ENCODE measurements at places on chromosomes 7 and 10.

DNA sequence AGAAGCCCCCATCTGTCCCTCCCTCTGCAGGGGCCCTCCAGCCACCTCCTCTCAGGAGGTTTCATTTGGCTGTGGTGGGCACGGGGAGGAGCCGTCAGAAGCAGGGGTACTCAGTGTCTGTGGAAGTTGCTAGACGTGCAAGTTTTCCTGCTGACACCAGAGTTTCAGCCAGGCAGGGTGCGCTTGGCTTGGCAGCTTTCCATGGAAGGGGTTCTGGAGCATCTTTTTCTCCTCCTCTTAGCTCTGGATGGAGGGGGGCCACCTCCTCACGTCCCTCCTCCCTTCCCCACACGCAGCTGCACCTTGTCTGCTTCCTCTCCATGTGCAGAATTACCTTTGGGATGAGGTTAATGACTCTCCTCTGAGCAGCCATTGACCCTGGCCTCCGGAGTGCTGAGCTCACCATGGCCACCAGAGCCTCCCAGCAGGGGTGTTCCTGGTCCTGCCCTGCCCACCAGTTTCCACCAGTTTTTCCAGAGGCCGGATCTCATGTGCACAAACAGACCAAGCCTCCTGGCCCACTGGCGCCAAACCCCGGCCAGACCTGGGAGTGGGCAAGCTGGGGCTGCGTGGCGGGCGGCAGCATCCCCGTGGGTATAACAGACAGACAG lies 579.8 kb upstream of the FOXK1 start:
- no peak for DNase-seq

DNA sequence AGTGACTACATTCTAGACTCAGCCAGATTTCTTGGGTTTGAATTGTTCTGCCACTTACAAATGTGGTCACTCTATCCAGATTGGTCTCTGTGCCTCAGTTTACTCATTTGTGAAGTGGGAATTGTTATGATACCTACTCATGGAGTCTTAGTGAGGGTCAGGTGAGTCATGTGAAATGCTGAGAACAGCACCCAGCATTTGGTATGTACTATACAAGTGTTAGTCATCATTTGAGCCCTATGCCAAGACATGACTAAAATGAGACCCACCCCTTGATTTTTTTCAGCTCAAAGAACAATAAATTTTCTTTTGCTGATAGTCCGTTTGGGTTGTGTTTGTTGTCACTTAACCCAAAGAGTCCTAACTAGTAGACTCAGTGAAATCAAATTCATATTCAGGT lies 92.8 kb downstream of the CHN2 start:
- no peak for DNase-seq

DNA sequence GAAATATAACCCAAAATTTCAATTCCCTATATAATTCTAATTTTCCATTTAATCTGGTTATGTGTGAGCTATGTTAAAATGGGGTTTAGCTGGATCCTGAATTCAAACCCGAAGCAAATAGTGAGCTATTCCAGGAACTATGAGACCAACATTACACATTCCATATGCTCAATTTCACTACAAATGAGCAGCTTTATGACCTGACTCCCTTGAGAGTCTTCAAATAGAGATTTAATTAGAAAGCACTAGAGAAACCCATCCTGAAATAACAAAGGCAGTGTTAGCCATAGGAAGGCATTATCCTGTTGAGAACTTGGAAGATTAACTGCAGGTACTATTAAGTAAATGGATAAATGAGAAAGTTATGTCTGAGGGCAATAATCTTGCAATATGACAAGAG lies 890.0 kb downstream of the GRM8 start:
- DNase-seq = no peak

DNA sequence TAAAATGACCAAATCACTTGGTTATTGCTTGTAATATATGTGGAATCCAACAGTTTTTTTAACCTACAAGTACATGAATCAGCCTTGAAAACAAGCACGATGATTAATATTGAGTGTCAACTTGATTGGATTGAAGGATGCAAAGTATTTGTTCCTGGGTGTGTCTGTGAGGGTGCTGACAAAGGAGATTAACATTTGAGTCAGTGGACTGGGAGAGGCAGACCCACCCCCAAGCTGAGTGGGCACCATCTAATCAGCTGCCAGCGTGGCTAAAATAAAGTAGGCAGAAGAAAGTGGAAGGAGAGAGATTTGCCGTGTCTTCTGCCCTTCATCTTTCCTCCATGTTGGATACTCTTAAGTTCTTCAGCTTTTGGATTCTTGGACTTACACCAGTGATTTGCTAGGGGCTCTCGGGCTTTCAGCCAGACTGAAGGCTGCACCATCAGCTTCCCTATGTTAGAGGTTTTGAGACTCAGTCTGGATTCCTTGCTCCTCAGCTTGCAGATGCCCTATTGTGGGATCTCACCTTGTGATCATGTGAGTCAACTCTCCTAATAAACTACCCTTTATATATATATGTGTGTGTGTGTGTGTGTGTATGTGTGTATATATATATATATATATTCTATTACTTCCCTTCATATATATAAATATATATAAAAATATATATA lies 118.4 kb upstream of the WDR11 start:
- DNase-seq = no peak

GRCh38 chr7:141355032-141355431 lies 196.2 kb upstream of the AGK start:
- DNase-seq = no peak

DNA sequence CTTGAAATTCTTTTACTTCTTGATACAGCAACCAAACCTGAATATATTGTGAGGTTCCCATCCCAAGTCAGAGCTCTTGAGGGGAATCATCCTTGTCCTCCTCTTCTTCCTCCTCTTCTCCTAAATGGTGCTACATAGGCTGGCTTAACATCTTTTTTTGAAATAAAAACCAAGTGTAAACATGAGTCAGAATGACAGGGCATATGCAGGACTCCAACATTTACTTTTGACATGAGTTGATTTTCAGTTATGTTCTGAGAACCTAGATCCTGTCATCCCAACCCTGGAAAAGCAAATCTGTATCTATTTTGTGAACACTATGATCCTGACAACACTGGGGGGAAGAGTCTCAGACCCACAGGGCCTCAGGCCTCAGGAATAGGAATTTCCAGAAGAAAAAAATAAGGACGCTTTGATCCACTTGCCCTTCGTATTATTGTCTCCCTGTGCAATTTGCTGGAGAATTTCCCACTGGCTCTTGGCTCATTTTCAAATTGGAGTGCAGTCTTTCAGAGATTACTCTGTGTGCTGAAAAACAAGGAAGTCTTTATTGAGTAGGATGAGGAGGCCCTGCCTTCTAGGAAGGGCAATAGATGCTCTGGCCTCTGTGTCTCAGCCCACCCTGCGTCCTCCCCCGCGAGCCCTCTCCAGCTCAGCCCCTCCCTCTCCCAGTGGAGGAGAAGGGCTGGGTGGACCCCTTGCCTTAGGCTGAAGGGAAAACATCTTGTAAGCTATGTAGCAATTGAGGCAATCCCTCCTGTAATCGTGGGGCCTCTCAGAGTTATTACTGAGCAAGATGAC lies 121.6 kb downstream of the CREB5 start:
- DNase-seq = no peak

- no peak for DNase-seq
Observed at GRCh38 chr10:34348917-34349485, 466.1 kb downstream of the PARD3 start.

GRCh38 chr7:24812305-24812945 lies 55.2 kb upstream of the GSDME start:
- DNase-seq = peak; percentile 69

DNA sequence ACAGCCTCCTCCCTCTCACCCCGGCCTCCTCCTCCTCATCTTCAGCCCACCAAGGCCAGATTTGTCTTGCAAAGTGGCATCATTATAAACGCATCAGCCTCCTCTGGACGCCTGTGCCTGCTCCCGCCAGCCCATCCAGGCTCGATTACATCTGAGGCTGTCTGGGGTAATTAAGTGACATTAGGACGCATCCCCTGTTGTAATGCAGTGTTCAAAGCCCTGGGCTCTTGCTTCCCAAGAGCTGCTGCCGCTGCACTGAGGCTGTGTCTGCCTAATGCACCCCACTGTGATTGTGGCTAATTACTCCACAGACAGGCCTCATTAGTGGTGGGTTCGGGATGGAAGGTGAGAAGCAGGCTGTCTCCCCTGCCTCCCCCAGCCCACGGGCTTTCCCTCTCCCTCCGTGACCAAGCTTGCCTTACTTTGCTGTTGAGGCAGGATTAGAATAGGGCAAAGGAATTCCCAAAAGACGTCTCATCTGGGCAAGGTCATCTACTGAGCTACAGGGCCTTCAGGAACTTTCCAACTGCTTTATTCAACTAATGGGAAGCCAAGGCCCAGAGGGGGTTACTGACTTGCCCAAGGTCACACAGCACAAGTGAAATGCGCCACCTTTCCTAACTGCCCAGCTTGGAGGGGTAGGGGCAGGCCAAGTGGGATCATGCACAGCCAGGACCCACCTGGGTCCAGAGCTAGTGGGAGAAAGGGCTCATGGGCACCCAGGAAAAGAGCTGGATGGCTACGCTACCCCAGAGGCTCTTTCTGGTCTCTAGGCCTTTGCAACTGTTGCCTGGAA lies 66.2 kb upstream of the PCBD1 start:
- peak; percentile 20 for DNase-seq

DNA sequence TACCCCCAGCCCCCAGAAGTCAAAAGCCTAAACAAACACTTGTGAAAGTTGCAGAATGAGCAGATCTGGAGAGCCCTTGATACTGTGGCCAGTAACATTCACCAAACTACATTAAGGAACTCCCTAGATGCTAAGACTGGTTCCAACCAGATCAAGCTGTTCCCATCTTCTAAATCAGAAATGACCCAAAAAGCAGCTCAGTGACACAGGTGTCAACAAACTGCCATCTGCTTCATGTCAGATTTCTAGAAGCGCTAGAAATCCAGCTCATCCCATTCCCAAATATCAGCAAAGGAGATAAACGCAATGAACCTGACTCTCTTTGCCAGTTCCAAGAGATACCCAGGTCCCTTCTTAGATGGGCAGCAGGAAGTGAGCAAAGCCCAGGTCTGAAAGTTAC lies 90.6 kb downstream of the GFRA1 start:
- DNase-seq = no peak

DNA sequence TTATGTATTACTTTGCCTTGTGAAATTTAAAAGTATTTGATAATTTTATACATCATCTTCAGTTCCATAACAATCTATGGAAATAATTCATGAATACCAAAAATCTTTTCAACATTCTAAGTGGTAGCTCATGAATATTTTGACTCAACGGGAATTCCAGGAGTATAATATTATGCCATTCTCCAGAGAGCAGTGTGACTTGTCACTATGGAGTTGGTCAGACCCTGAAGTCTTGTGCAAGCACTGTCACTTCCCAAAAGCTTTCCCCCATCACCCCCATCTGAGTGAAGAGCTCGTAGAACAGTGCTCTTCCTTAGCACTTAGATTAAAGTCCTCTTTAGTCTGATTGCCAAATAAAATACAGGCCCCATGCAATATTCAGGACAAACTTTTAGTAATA lies 29.4 kb upstream of the CCNJ start:
- DNase-seq = no peak

DNA sequence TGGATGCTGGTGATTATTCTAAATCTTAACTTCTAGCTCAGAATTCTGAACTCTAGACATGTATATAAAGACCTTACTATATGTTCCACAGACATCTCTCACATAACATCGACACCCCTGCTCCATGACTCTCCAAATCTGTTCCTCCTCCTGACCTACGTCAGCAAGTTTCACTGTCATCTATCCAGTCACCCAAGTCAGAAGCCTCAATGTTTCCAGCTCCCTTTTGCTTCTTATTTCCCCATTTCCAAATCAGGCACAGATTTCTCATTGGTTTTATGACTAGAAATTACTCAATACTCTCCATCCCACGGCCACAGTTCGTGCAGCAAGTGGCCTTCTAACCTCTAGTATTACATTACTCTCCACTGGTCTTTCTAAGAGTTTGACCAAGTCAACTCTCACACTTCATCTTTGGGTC lies 28.5 kb downstream of the EPC1 start:
- DNase-seq = no peak

- DNase-seq = no peak
Observed at GRCh38 chr10:100551196-100551595, 15.5 kb downstream of the HIF1AN start.

GRCh38 chr10:1532636-1533035 lies 204.7 kb downstream of the ADARB2 start:
- no peak for DNase-seq

GRCh38 chr10:5447611-5448071 lies 35.3 kb downstream of the NET1 start:
- no peak for DNase-seq

DNA sequence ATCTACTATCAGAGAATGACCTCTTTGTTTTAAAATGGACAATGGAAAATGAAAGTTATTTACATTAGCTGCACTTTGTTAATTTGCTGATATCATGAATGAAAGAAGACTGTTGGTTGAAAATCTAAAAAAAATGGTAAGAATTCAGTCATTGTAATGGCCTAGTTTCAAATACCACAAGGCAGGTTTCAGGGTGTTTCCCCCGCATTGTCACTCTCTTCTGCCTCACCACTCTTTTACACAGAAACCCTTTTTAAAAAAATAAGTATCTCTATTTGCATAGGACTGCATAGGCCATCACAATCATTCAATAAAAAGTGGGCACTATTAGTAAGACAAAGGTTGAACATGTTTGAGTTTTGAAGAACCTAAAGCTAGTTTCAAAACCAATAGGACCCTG lies 737.1 kb downstream of the INHBA start:
- no peak for DNase-seq

GRCh38 chr10:72792288-72792687 lies 100.3 kb downstream of the MCU start:
- DNase-seq = no peak

DNA sequence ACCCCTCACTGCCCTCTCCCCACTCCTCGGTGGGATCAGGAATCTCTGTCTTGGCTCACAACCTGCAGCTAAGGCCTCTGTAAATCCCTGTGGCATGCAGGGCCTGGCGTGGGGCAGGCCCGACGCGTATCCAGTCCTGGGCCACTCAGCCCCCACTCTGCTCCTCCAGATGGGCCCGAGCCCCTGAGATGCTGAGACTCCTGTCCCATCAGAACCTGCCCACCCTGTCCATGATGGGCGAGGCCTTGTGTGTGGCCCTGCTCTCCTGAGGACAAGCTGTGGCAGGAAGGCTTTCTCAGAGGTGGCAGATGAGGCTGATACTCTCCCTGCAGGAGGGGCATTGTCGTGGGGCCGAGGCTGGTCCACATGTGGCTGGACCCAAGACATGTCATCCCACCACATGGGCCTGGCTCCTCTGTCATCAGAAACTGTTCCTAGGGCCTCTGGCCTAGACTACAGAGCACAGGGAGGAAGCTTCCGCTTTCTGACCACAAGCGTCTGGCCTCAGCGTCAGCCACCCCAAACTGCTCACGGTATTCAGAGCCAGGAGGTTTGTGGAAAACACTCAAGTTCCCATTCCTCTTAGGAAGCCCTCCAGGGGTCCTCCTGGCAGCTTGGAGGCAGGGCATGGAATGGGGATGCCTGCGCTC lies 6.0 kb downstream of the ALOX5 start:
- DNase-seq = no peak

GRCh38 chr7:19284136-19284535 lies 138.9 kb upstream of the FERD3L start:
- DNase-seq = no peak

DNA sequence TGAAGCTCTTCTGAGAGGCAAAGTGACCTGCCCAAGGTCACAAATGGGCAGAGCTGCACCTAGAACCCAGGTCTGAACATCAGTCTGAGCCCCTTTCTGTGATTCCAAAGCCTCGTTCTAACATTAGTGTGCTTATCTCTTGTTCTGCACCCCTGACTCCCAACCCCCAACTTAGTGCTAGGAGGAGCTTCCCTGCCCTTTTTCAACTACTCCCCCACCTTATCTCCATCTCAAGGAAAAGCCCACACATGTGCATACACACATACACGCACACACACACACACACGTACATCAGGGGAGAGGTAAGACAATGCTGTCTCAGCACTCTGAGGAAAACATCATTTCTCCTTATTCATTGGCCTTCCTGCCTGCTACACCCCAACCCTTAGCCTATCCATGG lies 8.3 kb downstream of the PRRT4 start:
- no peak for DNase-seq
